ENCODE measurements at places on chromosomes 13 and 19.

GRCh38 chr13:49421391-49421790 lies 22.5 kb downstream of the CAB39L start:
- DNase-seq = peak; percentile 6

GRCh38 chr13:29907670-29908069 lies 57.3 kb upstream of the UBL3 start:
- no peak for DNase-seq

GRCh38 chr13:79496188-79496587 lies 15.2 kb downstream of the NDFIP2 start:
- DNase-seq = no peak

- no peak for DNase-seq
Measured at GRCh38 chr13:35984776-35985453, 146.3 kb downstream of the DCLK1 start.

DNA sequence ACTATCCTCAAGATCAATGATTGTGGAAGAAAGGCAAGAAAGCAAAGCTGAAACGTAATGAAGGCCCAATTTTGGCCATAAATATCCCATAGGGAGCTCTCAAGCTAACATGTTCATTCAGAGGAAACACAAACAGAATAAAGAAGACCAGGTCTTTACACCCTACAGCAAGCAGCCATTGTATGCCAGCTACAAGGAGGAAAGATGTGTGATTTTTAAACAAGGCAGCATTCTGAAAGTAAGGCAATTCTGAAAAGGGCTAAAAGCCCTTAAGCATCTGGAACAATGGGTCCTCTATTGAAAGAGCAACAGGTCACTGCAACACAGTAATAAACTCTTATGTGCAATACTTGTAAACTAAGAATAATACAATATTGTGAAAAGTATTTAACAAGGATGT lies 1002.4 kb downstream of the SLITRK1 start:
- DNase-seq = no peak

DNA sequence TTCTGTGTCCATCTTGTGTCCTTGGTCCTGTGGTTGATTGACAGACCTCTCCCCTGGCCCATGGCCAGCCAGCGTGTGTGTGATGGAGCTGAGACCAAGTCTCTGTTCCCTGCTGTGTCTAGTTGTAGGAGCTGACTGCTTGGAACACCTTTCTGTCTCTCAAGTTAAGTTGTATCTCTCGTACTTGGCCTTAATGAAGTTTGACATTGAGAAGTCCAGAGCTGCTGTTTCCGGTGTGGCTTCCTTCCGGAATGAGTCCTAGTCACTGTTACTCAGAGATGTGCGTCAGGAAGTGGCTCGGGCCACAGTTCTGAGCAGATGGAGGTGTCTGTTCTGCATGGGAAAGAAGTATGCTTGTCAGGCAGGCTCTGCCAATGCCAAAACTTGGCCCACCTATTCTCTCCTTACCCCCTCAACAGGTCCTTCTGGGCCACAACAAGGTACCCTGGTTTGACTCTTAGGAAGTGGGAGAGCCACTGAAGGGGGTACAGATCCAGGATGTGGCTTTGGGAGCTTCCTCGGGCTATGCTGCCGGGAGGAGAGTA lies 54.3 kb downstream of the GATAD2A start:
- DNase-seq = peak; percentile 71

DNA sequence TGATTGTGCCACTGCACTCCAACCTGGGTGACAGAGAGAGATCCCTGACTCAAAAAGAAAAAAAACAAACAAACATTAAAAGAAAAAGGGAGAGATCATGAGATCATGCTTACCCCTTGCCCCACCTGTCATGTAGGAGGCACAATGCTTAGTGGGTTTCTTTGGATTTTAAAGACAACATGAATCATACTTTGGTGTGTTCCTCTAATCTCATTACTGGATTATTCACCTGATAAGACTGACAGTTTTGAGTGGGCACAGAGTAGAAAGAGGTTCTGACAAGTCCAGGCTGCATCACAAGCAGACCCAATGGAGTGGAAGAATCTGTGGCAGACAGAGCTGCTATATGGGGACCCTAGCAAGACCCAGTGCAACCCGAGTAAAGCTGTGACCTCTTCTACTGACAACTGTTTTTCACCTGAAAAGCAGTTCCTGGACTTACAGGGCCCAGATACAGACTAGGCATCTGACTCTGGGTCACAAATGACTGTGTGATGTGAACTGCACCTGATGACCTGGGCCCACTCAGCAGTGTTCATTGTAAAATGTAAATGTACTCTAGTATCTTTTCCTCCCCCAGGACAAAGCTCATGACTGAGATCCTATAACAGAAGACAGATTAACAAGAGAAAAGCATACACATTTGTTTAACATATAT lies 28.9 kb upstream of the USP12 start:
- no peak for DNase-seq

GRCh38 chr13:41909506-41909905 lies 51.4 kb downstream of the VWA8 start:
- no peak for DNase-seq

DNA sequence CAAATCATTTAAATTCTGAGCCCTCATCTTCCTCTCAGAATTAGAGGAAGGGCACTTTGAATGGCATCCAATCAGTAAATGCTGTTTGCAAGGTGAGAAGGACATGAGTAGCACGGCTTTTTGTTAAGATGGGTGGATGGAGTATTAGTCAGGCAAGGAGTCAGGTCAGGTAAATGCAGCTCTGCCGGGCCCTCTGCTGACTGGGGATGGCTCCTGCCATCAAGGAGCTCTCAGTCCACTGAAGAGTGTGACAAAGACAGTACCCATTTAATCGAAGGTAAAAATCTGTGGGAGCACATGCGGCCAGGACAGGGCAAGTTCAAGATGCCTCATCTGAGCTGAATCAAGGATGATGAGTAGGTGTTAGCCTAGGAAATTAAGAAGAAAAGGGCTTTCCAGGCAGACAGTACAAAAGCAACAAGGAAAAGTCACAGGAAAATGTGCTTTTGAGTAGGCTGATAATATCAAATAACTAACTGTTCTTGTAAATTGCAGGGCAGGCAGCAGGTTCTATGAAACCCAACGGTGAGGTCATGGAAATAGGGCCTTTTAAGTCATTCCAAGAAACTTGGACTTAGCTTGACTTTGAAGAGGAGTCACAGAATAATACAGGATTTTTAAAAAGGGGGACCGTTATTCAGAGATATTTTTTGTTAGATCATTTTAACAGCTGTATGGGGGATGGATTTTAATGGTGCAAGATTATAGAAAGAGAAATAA lies 670.5 kb upstream of the ARGLU1 start:
- DNase-seq = no peak

GRCh38 chr13:31408927-31409326 lies 209.2 kb downstream of the B3GLCT start:
- no peak for DNase-seq

DNA sequence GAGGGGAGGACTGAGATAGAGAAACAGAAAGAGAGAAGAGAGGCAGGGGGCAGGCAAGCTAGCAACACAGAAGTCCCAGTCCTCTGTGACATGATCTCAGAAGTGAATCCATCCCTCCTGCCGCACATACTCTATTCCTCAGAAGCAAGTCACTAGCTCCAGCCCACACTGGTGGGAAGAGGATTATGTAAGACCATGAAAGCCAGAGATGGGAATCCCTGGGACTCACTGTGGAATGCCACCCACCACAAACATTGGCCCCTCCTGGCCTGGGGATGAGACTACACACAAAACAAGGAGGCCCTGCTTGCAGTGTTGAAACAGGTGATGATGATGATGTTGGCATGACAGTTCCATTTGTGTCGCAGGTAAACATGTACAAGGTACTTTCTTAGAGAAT lies 419.9 kb downstream of the IRS2 start:
- DNase-seq = no peak

DNA sequence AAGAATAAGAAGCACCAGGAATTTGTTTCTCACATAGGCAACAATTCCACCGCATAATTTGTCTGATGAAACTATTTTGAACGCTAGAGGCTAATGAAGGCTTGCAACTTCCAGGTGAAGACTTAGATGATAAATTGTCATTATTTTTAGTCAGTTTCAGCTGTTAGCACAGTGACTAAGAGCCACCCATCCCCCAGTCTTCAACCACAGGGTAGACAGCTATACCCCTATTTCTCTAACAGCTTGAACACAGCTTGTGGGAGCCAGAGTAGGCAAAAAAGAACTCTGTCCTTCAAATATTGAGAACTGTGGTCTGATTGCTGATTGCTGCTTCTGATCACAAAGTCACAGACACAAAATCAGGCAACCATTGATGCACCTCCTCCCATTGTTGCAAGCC lies 1124.8 kb upstream of the PRR20A start:
- DNase-seq = no peak

- DNase-seq = no peak
Measured at GRCh38 chr19:27679905-27680304, 1533.0 kb downstream of the UQCRFS1 start.

- DNase-seq = no peak
Measured at GRCh38 chr13:25329706-25330105, 28.3 kb downstream of the NUP58 start.

- DNase-seq = no peak
Measured at GRCh38 chr13:24192057-24192810, 31.7 kb downstream of the SPATA13 start.

GRCh38 chr19:50362656-50363424 lies 2.6 kb downstream of the NAPSA start:
- no peak for DNase-seq

- DNase-seq = no peak
Measured at GRCh38 chr13:44272692-44273091, 100.9 kb upstream of the SERP2 start.

- DNase-seq = no peak
Measured at GRCh38 chr13:101390461-101390860, 25.8 kb downstream of the NALCN start.

GRCh38 chr13:28128926-28129325 lies 9.4 kb upstream of the PAN3 start:
- no peak for DNase-seq

- DNase-seq = no peak
Measured at GRCh38 chr19:46762245-46762890, 16.1 kb upstream of the STRN4 start.

GRCh38 chr13:45592758-45593157 lies 22.8 kb downstream of the ERICH6B start:
- DNase-seq = no peak

- DNase-seq = no peak
Measured at GRCh38 chr13:27821566-27821965, 29.3 kb downstream of the GSX1 start.

DNA sequence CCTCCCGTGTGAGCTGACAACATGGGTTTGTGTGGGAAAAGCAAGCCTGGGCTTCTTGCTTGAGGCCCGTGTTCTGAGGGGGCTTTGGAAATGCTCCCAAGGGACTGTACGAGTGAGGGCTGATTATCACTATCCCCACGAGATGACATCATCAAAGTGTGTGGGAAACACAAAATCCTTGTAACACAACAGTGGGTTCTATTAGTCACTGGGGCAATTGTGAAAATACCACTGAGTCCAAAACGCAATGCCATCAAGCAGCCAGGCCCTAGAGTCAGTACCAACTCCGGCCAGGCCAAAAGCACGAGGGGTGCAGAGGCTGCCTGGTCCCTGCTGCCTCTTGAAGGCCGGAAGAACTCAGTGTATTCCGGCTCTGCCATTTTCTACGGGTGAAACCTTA lies 29.6 kb downstream of the CAPS start:
- DNase-seq = no peak

DNA sequence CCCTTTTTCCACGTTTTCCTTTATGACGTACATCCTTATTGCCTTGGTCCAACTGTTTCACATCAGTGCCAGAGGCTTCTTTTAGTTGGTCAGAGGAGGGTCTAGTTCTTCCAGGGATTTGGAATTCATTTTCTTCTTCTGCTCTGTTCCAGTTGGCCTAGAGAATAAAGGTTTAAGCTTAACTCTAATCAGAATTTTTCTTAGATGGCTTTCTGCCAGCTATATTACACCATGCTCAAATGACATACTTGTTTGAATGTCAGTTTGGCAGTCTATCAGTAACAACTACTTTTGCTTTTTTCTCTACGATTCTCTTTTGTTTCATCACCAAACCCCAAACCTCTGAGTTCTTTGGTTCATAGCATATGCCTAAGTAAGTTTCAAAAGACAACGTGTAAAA lies 16.8 kb downstream of the SPART start:
- DNase-seq = no peak

DNA sequence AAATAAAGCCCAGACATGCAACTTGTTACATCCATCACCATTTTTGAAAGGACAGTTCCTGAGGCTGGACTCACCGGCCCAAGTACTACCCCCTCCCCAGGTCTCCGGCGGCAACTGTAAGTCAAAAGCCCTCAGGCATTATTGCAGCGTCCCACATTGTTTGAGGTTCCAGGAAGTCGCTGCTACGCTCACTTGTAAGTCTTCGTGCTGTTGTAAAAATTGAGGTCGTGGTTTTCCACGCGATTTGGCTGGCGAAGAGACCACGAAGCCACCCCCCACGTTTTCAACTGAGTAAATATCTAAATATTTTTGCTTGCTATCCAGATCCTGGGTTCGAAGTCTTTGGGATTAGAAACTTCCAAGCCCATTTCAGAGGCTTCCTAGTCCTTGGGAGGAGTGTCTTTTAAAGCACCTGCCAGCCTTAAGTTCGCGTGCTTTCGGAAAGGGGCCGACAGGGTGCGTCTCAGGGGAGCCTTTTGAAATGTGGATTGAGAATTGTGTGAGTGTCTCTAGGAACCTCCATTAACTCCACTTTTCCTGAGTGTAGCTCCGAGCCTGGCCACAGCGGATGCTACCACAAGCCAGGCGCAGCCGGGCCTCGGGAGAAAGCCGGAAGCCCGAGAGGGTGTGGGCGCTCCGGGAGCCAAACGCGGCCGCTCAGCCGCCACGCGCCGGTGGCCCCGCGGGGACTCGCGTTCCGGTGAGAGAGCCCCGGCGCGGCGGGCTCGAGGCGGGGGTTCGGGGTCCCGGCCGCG lies 434 bp upstream of the FNDC3A start:
- DNase-seq = no peak

GRCh38 chr13:61316647-61317046 lies 99.0 kb downstream of the PCDH20 start:
- DNase-seq = no peak

DNA sequence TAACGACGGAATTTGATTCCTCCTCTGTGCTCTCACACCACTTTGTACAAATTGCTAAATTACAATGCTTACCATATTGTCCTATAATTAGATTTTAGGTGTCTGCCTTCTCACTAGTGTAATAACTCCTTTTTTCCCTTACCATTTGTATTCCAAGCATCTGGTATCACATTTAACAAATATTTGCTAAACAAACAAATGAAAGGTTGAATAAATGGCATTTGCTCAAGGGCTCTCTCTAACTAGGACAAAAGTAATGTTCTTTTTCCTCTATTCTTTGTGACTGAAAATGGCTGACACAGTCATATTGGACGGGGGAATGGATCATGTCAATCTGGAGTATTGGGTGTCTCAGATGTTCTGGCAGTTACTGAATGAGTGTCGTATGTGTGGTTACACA lies 99.7 kb downstream of the ENOX1 start:
- no peak for DNase-seq

DNA sequence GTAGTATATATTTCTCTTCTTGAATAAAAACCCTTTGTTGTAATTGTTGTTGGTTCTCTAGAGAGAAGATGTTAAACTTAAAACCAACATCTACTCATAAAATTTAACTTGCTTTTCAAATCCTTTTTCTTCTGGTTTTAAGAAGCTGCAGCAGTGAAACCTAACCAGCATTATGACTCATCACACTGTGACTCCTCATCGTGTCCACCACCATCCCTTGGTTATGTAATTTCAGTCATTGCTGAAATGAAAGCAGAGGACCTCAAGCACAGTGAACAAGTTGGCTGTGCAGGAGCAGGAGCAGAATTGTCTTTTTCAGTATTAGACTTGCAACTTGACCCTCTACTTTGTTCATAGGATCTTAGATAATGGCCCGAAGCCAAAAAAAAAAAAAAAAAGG lies 64.9 kb upstream of the HTR2A start:
- no peak for DNase-seq

All from central memory CD4-positive, alpha-beta T cell (primary cell).